Stimulated activated CD8-positive, alpha-beta memory T cell treated with anti-CD3 and anti-CD28 coated beads, Interleukin-4, amount 100 ng/mL, for 4 hours (primary cell): ENCODE measurements at places on chromosomes 3 and 15.

- no peak for DNase-seq
Observed at GRCh38 chr3:82761858-82762257, 1000.4 kb upstream of the GBE1 start.

GRCh38 chr15:41281236-41281635 is 50.2 kb downstream of the CHP1 start:
- DNase-seq: no peak

- DNase-seq: no peak
Observed at GRCh38 chr3:354432-354831, 157.9 kb downstream of the CHL1 start.

- DNase-seq: no peak
Observed at GRCh38 chr3:159872374-159873109, 116.1 kb upstream of the IL12A start.

- DNase-seq: no peak
Observed at GRCh38 chr15:78810362-78811123, 721 bp downstream of the ADAMTS7 start.

DNA sequence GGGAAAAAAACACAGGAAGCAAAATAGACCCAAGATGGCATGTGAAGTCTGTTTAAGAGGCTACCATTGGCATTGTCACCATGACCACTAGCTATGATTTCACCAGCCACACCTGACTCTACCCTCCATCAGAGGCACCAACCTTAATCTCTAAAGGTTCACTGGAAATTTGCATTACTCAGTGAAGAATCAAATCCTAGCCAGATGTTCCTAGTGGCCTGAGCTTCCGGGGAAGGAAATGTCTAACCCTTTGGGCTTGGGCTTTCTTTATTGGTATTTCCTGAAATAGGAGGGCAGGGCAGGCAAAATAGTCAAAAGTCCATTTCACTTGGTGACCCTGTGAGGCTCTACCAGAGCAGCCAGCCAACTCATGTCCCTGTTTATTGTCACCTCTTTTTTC is 110.9 kb upstream of the PHLDB2 start:
- DNase-seq: no peak
